Body of pancreas (tissue), 4 donors: ENCODE measurements at places on chromosomes 5 and 9.

- peak; percentile 36 for DNase-seq
These were observed 48.4 kb upstream of the SMIM23 start for GRCh38 chr5:171736976-171737891.

GRCh38 chr5:149060325-149060724 lies 2.5 kb downstream of the SH3TC2 start:
- no peak for DNase-seq

DNA sequence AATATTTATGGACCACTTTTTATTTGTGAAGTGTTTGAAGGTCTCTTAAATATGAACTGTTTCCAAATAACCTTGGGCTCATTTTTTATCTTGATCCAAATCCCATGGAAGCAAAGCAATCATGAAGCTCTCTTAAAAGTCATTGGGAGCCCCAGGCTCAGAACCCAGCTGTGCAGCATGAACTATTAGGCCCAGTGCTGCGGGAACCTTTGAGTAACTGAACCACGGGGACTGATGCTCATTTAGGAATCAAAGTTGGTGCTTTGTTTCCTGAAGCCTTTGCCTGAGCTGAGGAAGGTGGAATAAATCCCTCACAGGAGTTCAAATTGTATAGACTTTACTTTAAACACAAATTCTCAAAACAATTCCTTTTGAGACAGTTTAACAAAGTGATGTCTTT lies 27.8 kb downstream of the MAT2B start:
- no peak for DNase-seq

- no peak for DNase-seq
These were observed 242.0 kb downstream of the CRB2 start for GRCh38 chr9:123597876-123598556.

GRCh38 chr5:94890907-94891306 lies 272.4 kb downstream of the SLF1 start:
- no peak for DNase-seq

- no peak for DNase-seq
These were observed 91.3 kb downstream of the COMMD10 start for GRCh38 chr5:116176121-116176520.

DNA sequence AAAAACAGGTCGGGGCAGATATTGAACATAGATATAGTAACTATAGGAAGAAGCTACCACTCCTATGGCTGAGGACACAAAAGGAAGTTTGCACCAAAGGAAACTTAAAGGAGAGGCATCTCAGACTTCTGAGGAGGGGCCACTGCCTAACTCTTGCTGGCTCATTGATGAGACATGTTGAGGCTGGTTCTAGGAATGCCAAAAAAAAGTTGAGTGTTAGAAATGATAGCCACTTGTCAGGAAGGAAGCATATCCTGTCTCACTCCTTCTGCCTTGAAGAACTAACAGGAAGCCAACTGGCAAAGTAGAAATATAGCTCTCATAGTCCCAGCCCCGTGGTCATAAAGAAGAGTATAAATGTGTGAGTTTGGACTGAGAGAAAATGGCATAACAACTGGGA lies 23.3 kb upstream of the STOM start:
- no peak for DNase-seq

DNA sequence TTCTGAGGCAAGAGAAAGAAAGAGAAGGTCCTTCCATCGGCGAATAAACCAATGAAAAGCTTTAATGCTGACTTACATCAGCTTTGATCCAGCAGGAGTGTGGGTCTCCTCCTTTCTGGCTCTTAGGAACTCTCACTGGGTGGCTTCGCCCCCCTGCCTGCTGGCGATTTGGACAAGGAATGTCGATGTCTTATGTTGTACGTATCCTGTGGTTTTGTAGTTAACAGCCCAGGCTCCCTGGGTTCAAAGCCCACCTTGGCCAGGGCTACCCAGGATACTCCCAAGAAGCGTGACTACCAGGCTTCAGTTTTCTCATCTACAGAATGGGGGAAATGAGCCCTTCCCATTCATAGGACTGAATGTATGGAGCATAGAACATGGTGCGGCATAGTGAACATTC lies 124.2 kb downstream of the ROR2 start:
- no peak for DNase-seq

GRCh38 chr9:13082796-13083195 lies 196.7 kb downstream of the MPDZ start:
- DNase-seq = no peak

- DNase-seq = no peak
These were observed 264.8 kb downstream of the HSPA4 start for GRCh38 chr5:133316346-133317343.

DNA sequence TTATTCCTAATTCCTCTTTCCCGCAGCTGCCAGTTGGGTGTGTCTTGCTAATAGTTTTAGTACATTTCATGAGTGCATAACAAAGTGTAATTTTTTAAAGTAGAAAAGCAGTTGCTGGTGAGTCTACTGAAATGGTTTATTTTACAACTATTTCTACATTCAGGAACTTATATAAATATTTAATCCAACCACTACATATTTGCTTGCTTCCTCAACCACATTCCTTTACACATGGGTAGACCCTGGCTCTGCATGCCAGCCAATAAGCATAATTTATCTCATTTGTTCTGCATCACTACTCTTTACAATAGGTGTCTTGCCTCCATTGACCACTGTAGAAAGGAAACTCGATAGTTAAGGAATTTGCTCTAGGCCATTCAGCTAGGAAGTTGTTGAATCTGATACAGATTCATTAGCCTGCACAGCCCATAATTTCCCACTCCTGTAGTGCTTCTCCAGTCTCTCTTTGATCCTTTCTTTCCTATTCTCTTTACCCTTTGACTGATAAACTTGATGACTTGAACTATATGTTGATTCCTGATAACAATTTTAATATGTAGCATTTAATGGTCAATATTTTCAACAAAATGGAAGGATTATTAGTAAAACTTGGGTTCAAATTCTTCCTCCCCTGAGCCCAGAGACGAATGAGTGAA lies 342.5 kb upstream of the ACTBL2 start:
- DNase-seq = no peak

GRCh38 chr5:37565062-37565670 lies 186.0 kb downstream of the WDR70 start:
- no peak for DNase-seq

- DNase-seq = no peak
These were observed 1041.1 kb upstream of the COX7C start for GRCh38 chr5:85576666-85577065.

DNA sequence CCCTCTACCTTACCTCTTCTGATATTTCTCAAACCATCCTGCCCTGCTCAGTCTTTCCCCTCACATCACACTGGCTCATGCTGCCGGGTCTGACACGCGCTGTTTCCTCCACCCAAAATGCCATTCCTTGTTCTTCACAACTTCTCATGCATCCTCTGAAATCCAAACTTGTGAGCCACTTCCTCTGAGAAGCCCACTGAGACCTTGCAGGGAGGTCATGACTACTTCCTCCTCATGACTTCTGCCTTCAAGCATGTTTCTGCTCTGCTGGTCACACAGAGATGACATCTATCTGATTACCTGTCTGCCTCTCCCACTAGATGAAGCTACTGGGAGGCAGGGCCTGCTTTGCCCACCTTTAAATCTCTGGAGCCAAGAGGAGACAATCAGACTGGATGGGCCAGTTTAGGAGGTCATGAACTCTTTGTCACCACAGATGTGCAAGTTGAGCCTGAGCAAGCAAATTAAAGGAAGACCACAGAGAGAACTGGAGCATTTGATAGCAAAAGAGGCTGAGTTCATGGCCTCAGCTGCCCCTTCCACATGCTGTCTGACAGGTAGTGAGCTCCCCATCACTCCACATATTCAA lies 119.8 kb upstream of the TBC1D2 start:
- DNase-seq = no peak

- no peak for DNase-seq
These were observed 57.5 kb downstream of the TEX10 start for GRCh38 chr9:100295240-100295639.

- DNase-seq = no peak
These were observed 181.4 kb downstream of the GAS1 start for GRCh38 chr9:86765746-86766430.

- DNase-seq = no peak
These were observed 441.2 kb upstream of the CHD1 start for GRCh38 chr5:99369797-99370593.

DNA sequence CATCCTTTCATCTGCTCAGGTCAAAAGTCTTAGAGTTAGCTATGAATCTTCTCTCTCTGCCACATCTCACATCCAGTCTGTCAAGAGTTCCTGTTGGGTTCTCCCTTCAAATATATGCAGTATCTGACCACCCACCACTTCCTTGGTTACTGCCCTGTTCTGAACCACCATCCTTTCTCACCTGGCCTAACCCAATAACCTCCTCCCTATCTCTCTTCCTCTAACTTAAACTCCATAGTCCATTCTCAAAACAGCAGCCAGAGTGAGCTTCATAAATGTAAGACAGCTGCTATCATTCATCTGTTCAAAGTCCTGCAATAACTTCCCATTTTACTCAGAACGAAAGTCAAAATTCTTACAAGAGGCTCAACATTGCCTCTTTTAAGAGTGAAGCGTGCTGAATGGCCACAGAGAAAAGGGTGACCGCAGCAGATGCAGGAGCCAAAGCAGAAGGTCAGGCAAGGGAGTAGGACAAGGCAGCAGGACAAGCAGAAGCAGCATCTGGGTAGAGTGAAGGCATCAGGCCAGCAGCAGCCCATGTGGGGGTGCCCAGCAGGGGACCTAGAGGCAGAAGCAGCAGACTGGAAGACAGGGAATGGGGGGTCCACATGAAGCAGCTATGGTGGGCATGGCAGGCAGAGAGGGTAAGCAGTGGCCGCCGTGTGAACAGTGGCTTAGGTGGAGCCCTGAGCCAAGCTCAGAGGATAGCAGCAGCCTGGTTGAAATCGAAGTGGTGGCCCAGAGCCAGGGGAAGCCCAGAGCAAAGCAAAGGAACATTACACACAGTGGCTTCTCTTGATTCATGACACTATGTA lies 39.3 kb upstream of the CDC42SE2 start:
- peak; percentile 15 for DNase-seq

DNA sequence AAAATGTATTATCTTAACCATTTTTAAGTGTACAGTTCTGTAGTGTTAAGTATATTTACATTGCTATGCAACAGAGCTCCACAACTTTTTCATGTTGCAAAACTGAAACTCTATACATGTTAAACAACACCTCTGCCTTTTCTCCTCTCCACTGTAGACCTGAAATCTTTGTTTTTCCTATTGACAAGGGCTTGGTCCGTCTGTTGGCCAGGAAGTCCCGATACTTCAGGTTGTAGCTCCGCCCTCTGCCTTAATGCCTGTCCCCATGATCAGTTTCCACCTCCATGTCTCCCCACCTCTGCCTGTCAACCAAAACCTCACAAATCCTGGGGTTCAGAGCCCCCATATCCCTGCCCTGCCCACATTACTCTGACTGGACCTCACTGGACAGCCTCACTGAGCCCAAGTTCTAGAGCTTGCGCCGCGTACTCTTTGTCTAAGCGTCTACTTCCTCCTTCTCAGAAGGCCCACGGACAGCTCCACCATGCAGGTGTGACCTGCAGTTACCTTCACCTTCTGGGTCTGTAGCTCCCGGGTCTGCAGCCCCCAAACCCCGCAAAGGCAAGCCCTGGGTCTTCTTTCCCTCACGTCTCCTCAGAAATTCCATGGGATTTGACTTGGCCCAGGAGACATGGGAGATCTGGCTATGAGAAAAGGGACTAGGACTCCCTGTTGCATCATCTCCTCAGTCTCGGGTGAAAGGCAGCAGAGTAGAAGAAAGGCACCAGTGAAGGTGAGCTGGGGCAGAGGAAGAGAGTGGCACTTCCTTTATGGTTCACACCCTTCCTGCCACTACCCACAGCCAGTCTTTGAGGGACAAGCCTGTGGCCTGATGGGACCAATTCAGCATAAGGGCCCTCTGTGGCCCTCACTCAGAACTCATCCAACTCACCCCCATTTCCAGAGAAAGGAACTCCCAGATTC lies 8.0 kb downstream of the GLIPR2 start:
- DNase-seq = no peak

DNA sequence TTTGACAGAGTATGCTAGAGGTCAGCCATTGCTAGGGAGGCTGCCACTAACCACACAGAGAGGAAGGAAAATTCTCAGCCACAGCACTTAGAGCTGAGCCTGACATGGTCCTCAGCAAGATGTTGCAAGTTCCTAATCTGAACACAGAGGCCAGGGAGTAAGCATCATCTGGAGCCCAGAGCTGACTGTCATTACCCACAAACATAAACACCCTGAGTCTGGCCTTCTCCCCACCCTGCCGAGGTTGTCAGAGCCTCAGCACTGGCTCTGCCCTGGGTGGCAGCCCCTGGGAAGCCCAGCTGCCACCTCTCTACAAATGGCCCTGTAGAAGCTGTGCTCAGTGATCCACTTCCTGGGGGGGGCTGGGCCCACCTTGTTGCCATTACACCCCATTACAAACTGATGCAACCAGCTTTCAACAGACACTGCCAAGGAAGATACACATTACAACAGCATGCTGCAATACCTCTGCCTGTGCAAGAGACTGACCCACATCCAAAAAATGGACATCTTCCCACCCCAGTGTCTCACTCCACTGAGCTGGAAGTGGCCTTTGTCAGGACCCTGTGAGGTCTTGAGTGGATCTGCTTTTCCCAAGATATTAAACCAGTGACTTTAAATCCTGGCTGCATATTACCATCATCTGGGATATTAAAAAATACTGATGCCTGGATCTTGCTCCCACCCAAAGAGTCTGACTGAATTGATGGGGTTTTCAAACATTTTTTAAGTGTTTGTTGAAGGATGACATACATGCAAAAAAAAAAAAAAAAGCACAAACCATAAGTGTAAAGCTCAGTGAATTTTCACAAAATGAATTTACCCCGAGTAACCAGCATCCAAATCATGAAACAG lies 33.0 kb downstream of the IRF1 start:
- no peak for DNase-seq

DNA sequence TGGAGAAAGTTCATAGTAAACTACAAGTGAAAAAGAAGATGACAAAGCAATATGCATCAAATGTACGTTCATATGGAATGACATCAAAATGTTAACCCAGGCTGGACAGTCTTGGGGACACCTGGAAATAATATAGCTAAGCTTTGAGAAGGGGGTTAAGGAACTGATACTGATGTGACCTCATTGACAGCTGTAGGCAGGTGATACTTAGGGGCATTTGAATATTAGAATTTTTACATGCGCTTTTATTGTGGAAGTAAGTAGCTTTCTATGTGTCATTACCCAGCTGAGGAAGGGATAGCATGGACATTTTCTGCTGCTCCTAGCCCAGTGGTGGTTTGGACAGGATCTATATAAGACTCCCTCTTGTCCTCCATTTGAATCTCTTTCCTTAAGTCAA lies 299.7 kb downstream of the CWC27 start:
- no peak for DNase-seq

GRCh38 chr5:128538250-128539037 lies 399 bp upstream of the FBN2 start:
- peak; percentile 59 for DNase-seq

DNA sequence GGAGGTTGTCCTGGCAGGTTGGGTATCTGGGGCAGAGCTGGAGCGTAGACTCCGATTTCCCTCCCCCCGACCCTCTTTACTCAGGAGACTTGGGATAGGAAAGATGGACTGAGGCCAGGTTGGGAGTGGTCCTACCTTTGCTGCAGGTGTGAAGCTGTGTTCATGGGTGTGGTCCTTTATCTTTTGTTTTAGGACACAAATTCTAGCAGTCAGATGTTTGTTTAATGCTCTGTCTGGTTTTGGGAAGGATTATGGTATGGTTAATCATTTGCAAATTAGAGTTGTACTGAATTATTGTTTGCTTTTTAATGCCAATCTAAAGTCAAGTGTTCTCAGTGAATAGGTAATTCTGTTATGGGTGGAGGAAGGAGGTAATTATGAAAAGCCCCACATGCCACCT lies 14.1 kb upstream of the FAM120AOS start:
- DNase-seq = no peak

GRCh38 chr9:132059361-132059760 lies 20.3 kb downstream of the MED27 start:
- DNase-seq = no peak

GRCh38 chr5:39532511-39532910 lies 107.7 kb upstream of the DAB2 start:
- no peak for DNase-seq
